Stimulated activated CD4-positive, alpha-beta T cell treated with anti-CD3 and anti-CD28 coated beads, Interleukin-12 subunit alpha, Interleukin-12 subunit beta, amount 100 ng/mL, for 48 hours (primary cell): ENCODE measurements at places on chromosomes 6 and 20.

- DNase-seq: no peak
Measured at GRCh38 chr20:18034039-18034438, 23.7 kb downstream of the OVOL2 start.

- no peak for DNase-seq
Measured at GRCh38 chr6:31002471-31002870, 7.8 kb upstream of the MUC22 start.

DNA sequence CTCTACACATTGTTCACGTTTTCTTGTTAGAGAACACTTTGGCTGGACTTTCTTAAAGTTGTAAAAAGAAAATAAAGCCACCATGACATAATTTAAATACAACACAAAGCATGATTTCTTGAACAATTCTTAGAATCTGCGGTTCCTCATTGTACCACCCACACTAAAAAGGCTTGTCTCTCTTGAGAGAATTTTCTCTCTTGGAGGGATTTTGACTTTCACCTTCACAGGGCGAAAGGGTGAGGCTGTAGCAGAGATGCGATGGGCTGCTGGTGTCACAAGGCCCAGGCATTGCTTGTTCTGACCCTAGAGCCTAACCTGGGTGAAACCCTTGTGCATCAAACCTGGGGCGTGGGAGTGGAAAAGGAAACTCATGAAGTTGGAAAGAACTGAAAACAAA is 122.7 kb upstream of the RIPOR2 start:
- DNase-seq: no peak

DNA sequence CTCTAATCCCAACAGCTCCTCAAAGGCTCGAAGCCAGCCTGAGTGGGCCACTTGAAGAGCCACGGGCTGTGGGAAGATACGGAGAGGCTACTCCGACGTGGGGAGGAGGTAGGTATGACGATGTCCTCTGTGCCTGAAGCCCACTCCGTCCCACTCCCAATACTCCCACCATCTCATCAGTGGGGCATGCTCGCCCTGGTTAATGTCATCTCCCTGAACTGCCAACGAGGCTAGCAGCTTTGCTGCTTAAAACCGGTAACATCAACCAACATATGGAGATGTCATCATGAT is 11.1 kb downstream of the NRN1 start:
- DNase-seq: no peak

GRCh38 chr6:35128496-35128895 is 12.6 kb downstream of the TCP11 start:
- DNase-seq: no peak

GRCh38 chr20:63966172-63966943 is 3.4 kb downstream of the ZNF512B start:
- no peak for DNase-seq

- no peak for DNase-seq
Measured at GRCh38 chr6:135093578-135093977, 39.0 kb upstream of the HBS1L start.

- peak; percentile 15 for DNase-seq
Measured at GRCh38 chr6:30260036-30260504, 46.9 kb upstream of the TRIM26 start.

GRCh38 chr20:37290158-37290810 is 829 bp downstream of the MANBAL start:
- DNase-seq: no peak

DNA sequence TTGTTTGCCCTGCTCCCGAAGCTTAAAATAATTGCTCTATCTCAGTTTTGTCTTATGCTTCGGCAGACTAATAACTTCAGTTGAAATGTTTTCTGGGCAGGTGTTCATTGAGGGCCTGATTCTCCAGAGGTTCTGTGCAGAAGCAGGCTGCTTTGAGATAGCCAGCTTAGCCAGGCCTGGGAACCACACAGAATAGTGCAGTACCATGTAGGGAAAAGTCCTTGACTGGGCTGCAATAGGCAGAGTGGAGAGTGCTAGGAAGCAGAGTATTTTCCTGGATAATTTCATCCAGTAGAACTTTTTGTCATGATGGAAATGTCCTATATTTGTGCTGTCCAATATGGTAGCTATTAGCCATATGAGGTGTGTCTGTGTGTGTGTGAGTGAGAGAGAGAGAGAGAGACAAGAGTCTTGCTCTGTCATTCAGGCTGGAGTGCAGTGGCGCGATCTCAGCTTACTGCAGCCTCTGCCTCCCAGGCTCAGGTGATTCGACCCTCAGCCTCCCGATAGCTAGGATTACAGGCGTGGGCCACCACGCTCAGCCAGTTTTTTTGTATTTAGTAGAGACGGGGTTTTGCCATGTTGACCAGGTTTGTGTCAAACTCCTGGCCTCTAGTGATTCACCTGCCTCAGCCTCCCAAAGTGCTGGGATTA is 15.9 kb downstream of the TOP1 start:
- DNase-seq: no peak

GRCh38 chr6:14023855-14024254 is 93.7 kb upstream of the CD83 start:
- no peak for DNase-seq

- DNase-seq: no peak
Measured at GRCh38 chr6:33534702-33535101, 45.4 kb downstream of the BAK1 start.

DNA sequence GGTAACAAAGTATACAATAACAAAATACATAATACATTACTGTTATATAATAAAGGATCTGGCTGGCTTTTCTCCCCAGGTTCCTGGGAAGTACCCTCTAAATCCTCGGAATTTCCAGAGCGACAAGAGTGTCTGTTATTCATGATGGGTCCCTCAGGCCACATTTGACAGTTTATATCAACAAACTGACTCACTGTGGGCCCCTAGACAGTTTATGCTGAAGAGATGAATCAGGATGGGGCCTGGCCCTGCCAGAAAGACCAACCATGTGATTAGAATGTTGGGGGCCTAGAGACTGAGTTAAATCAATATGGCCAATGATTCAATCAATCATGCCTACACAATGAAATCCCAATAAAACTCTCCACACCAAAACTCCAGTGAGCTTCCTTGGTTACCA is 13.5 kb downstream of the USP45 start:
- DNase-seq: no peak

GRCh38 chr6:111472933-111473435 is 10.0 kb downstream of the REV3L start:
- no peak for DNase-seq

- DNase-seq: no peak
Measured at GRCh38 chr6:13846841-13847240, 32.5 kb upstream of the MCUR1 start.
